RKO (cell line): ENCODE measurements at places on chromosomes 12 and 14.
A peak's percentile ranks its signal among the peaks of the same experiment; 100 is the strongest.

DNA sequence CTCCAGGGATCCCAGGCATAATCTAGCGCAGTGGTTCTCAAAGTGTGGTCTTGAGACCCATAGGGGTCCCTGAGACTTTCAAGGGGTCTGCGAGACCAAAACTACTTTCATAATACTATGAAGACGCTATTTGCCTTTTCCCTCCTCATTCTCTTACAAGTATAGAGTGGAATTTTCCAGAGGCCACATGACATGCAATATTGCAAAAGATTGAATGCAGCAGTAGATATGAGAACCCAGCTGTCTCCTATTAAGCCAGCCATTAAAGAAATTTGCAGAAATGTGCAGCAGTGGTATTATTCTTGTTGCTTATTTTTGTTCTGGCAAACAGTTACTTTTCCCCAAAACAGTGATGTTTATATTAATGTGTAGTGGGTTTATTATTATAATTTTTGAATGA lies 62.8 kb downstream of the VWF start:
- DNase-seq = no peak

DNA sequence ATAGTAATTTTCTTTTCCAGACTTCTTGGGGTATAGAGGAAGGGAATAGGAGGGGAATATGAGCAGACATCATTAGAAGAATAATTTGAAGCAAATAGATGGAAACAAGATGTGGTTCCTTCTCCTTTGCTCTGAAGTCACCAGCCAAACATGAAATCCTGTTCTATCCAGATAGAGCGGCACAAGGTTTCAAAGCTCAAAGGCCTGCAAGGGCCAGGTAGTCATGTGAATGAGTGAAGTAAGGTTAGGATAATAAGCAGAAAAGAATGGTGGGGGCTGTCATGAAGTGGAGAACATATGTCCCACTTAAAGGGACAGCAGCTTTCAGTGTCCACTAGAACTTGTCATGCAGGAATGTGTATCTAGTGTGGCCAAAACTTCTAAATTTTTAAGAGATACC lies 2.5 kb upstream of the IKZF4 start:
- DNase-seq = no peak

DNA sequence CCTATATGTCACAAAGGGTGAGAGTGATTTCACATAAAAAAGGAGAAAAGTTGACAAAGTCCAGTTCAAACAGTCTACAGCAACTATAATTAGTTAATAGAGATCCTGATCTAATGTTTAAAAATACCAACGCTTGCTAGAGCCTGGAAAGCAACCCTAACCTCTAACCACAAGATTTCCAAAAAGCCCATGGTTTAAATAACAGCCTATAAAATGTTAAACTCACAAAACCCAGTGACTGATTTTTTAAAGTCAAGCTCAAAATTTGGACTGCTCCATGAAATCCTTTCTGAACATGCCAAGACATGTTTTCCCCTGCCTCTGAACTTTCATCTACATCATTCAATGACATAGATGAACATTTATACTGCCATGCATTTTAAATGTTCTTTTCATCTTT lies 81.6 kb downstream of the PLEKHG7 start:
- DNase-seq = no peak

- DNase-seq = peak; percentile 50
Measured at GRCh38 chr14:68791078-68791901, 1.6 kb downstream of the ZFP36L1 start.

- no peak for DNase-seq
Measured at GRCh38 chr12:39006286-39006685, 100.9 kb upstream of the CPNE8 start.

GRCh38 chr12:24705741-24706358 lies 243.1 kb downstream of the BCAT1 start:
- no peak for DNase-seq

GRCh38 chr12:11656550-11656949 lies 7.1 kb downstream of the ETV6 start:
- no peak for DNase-seq

GRCh38 chr12:114668151-114668885 lies 15.7 kb downstream of the TBX3 start:
- peak; percentile 88 for DNase-seq

DNA sequence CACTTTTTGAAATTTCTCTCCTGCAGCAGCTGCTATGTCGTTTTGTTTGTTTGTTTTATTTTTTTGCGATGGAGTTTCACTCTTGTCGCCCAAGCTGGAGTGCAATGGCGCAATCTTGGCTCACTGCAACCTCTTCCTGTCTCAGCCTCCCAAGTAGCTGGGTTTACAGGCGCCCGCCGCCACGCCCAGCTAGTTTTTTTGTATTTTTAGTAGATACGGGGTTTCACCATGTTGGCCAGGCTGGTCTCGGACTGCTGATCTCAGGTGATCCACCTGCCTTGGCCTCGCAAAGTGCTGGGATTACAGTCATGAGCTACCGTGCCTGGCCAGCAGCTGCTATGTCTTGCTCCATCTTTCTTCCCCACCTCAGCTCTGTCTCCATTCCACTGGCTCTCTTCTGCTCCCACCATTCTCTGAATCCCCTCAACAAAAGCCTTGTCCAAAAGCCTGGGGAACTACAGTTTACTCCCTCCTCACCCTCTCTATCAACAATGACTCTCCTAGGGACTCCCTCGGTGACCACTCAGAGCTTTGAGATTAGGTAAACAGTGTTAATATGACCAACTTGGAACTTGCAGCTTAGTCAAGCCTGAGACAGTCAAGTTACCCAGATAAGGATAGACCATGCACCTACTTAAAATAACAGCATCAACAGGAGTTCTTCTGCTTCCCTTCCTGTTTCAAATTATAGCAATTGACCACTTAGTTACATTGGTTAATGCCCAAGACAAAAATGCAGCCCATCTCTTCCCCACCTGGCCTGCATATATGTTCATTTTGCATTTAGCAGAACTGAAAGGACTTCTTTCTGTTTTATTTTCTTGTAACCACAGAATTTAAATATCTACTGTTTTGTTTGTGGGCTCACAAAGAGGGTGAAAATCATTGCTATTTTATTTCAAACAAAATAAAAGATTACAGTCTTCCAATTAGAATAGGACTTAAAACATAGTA lies 189.0 kb upstream of the AMIGO2 start:
- no peak for DNase-seq

GRCh38 chr14:38090506-38090905 lies 117.2 kb upstream of the SSTR1 start:
- DNase-seq = no peak

DNA sequence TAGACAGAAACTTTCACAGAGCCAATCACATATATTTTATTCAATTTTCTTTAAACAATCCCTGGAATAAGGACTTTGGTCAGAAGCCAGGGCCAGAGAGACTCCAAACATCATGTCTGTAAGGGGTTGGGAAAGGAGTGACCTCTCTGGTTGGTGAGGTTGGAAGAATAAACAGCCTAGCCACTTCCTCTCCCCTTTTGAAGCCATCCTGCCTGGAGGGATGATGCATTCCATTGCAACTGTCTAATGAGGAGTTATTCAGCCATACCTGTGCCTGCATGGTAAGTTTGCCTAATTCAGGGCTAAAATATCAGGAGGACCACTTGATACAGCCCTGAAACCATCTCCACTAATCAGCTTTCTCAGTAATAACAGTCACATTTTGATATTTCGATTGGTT lies 299.8 kb downstream of the KCNH5 start:
- DNase-seq = no peak

DNA sequence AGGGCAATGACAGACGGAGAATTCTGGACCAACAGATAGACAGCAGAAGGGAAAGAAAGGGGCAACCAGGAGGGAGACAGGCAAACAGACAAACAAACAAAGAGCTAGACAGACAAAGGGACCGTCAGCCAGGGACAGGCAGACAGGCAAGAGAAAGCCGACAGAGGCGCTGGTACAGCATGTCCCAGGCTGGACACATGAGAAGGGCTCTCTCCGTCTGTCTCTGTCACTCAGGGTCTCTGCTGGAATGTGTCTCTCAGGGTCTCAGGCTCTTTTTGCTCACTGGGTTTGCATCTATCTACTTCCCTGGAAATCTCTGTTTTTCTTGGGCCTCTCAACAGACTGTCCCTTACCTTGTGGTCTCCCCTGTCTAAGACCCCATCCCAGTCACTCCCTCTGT lies 8.2 kb upstream of the SMUG1 start:
- DNase-seq = no peak

DNA sequence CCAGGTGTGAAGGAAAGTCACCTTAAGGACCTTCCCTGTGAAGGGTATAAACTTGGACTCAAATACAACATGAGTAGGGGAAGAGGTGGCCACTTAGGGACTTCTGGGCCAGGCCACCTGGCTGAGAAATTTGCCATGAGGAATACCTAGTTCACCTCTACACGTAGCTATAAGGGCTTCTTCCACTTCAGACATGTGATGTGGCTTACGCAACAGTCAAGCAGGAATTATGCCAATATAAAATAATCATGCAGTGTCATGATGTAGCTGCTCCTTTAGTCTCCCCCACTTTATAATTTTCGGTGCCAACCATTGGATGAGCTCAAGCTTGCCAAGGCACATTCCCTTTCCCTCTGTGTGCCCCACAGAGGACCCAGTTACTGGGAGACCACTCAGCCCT lies 166.6 kb upstream of the BCL2L14 start:
- DNase-seq = no peak

DNA sequence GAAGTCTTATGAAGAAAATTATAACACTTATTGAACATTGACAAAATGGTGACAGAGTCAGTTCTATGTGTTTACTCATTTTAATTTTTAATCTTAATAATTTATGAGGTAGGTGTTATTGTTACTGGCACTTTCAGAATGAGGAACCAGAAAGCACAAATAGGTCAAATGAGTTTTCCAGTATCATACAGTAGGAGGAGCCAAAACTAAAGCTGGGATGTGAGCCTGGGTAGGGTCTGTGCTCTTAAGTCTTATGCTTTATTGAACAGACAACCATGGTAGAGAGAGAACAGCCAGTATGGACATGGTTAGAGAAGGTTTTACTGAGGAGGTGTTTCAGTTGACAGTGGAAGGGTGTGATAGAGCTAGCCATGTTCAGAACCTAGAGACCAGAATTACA lies 775.7 kb downstream of the TMTC2 start:
- DNase-seq = no peak

DNA sequence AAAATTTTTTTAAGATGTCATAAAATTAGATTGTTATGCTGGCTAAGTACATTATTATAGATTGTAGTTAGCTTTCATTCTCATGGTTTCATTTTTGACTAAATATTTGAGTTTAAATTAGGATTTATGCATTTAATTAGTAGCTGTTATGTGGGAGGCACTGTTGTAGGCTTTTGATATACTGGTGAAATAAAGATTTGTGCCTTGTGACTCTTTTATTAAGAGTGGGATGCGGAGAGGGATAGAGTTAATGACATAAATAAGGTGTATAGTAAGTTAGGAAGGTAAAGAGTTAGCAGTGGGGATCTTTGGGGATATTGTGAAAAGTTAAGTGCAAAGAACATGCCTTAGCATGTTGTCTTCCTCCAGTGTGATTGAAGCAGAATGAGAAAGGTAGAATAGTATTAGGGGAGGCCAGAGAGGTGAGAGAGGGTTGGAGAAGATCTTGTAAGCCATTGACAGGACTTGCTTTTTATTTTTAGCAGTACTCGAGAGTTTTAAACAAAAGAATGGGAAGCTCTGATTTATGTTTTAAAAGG lies 8.8 kb downstream of the ARHGAP5 start:
- no peak for DNase-seq

- DNase-seq = no peak
Measured at GRCh38 chr14:55512421-55512820, 67.6 kb upstream of the KTN1 start.

DNA sequence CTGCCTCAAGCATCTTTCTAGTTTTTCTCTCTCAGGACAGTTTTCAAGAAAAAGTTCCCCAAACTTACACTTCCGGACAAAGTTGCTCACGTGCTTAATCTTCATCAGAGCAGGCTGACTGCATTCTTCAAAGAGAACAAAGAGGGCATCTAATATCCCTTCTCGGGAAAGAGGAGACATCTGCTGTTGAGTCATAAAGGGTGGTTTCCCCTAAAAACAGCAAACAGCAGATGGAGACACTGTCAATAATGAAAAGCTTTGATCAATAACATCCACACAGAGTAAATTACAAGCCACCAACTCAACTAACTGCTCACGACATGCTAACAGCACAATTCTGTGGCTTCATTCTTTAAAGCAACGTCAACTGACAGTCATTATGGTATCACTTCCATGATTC lies 8.1 kb downstream of the CIT start:
- no peak for DNase-seq

GRCh38 chr12:131991816-131992430 lies 42.2 kb downstream of the EP400 start:
- no peak for DNase-seq

- no peak for DNase-seq
Measured at GRCh38 chr12:49093792-49094159, 825 bp downstream of the DHH start.

DNA sequence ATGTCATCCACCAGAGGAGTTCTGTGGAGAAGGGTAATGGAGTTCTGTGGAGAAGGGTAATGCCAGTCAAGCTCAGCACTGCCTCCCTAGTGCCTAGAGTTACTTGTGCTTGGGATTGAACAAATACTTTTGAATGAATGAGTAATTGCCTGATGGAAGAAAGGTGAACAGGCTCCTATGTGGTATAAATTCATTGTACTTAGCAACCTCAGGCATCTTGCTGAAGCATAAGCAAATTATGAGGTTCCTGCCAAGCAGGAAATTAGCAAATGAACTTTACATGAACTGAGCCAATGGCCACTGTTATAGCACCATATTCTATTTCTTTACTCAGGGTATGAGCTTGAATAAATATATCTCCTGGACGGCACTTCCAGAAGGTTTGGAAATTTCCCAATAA lies 1047.2 kb downstream of the SLC6A15 start:
- no peak for DNase-seq

DNA sequence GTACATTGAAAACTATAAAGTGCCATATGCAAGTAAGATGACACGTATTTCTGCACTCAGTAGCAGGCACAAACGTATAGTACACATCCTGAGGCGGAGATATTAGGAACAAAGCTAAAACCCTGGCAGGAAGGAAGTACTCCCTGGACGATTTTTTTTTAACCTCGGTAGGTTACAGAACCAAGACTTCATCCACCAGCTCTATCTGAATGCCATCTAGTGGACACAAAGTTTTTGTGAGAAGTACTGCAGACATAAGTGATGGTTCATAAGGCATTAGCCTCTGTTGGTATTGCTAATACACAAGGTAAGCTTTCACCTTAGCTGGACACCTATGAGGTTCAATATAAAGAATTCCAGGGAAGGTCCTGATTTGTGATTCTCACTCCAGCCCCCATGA lies 83.0 kb upstream of the CCDC196 start:
- peak; percentile 81 for DNase-seq

DNA sequence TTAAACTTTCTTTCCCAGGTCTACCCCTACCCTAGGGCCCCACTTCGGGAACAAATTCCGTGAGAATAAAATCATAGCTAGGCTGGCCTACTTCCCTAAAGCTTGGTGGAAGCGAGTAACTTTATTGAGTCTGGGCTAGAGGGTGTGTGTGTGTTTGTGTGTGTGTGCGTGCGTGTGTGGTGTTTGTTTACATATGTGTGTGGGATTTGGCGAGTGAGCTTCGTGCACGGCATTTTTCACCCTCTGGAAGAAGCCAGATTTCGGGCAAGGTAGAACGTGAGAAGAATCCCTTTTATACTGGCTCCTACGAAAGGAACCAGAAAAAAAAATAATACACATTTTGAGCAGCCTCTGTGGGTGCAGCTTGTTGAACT lies 7.5 kb upstream of the LHX5 start:
- DNase-seq = no peak
